Ovary (tissue), 10 donors: ENCODE measurements at places on chromosomes 6 and 20. TPM values are rescaled to one million over a fixed set of nuclear protein-coding genes. Genes with fewer than 3 reads are reported as not detected.
A peak's percentile ranks its signal among the peaks of the same experiment; 100 is the strongest.

- H3K4me3 ChIP-seq: no peak overlapping the region
- no peaks in the 10 kb centered on the region for H3K36me3 ChIP-seq
- H3K27me3 ChIP-seq: no peaks in the 10 kb centered on the region
- peaks cover 17% of the 10 kb centered on the region for H3K4me1 ChIP-seq
Measured at GRCh38 chr6:111598181-111598580, 7.5 kb downstream of the TRAF3IP2 start.

GRCh38 chr20:60294632-60295031, 336.4 kb downstream of the CDH26 start:
- no peak overlapping the region for H3K4me3 ChIP-seq
- no peak overlapping the region for H3K27ac ChIP-seq
- no peaks in the 10 kb centered on the region for H3K4me1 ChIP-seq
- no peaks in the 10 kb centered on the region for H3K27me3 ChIP-seq
- no peaks in the 10 kb centered on the region for H3K36me3 ChIP-seq
- DNase-seq: no peak

- H3K4me1 ChIP-seq: peaks cover 4% of the 10 kb centered on the region
- H3K27ac ChIP-seq: no peak overlapping the region
- H3K4me3 ChIP-seq: no peak overlapping the region
- H3K27me3 ChIP-seq: no peaks in the 10 kb centered on the region
- H3K36me3 ChIP-seq: no peaks in the 10 kb centered on the region
- no peak for DNase-seq
Measured at GRCh38 chr20:56634735-56635385, 5.8 kb downstream of the TFAP2C start.

Gene DEFB124
- total RNA-seq: not detected

Gene APOM
- total RNA-seq: 2.0 TPM

DNA sequence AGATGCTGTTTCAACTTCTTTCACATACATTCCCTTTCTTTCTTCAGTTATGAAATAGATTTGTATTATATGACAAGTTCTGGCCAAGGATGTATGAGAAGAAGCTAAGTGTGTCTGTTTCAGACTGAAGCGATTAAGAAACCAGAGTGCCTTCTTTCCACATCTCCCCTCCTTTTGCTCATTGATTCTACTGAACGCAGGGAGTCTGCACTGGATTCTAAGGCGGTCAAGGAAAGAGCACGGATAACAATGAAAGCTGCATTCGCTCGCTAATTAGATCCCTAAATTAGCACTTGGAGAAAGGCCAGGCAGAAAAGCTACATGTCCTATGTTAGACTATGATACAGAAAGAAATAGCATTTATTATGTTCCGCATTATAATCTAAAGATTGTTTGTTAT, 267.7 kb downstream of the HAO1 start:
- H3K27me3 ChIP-seq: no peaks in the 10 kb centered on the region
- H3K36me3 ChIP-seq: no peaks in the 10 kb centered on the region
- no peak overlapping the region for H3K27ac ChIP-seq
- DNase-seq: no peak

Gene WFDC5
- total RNA-seq: not detected

DNA sequence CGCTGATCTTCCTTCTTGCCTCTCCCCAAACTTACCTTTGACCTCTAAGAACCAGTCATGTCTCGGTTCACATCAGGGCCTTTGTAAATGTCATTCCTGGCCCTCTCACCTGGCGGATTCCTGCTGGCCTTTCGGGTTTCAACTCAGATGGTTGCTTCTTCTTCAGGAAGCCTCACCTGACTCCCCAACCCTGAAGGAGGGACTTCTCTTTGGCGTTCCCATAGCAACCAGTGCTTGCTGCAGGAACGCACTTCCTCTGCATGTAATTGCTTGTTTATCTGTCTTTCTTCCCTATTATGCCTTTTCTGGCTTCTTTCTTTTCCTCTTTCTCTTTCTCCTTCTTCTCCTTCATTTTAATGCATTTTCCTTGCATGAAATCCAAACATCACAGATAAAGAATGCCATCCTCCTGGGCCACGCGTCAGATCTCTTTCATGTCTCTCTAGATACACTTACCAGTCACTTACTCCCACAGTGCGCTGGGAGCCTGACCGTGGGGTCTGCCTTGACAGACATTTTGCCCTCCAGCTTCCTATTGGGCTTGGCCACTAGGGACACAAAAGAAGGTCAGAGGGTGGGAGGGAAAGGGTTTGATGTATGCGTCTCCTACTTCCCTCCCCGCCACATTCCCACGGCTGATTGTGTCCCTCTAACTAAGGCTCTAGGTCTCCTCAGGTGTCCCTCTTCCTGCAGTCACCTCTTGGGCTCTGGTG, 295.7 kb upstream of the TSHZ2 start:
- no peak overlapping the region for H3K4me3 ChIP-seq
- H3K4me1 ChIP-seq: no peaks in the 10 kb centered on the region
- H3K36me3 ChIP-seq: no peaks in the 10 kb centered on the region
- DNase-seq: no peak
- H3K27me3 ChIP-seq: no peaks in the 10 kb centered on the region

Gene ENTPD6
- total RNA-seq: 73.8 TPM

GRCh38 chr6:150394899-150395295, 26.1 kb downstream of the IYD start:
- H3K27ac ChIP-seq: no peak overlapping the region
- H3K4me1 ChIP-seq: no peaks in the 10 kb centered on the region
- no peak for DNase-seq
- no peaks in the 10 kb centered on the region for H3K27me3 ChIP-seq
- H3K36me3 ChIP-seq: no peaks in the 10 kb centered on the region

GRCh38 chr20:1928154-1928553, 32.9 kb downstream of the SIRPA start:
- H3K4me1 ChIP-seq: no peaks in the 10 kb centered on the region
- no peak overlapping the region for H3K4me3 ChIP-seq
- H3K36me3 ChIP-seq: no peaks in the 10 kb centered on the region
- DNase-seq: no peak
- H3K27ac ChIP-seq: no peak overlapping the region

Gene RPS6KA2
- 25.2 TPM for total RNA-seq

DNA sequence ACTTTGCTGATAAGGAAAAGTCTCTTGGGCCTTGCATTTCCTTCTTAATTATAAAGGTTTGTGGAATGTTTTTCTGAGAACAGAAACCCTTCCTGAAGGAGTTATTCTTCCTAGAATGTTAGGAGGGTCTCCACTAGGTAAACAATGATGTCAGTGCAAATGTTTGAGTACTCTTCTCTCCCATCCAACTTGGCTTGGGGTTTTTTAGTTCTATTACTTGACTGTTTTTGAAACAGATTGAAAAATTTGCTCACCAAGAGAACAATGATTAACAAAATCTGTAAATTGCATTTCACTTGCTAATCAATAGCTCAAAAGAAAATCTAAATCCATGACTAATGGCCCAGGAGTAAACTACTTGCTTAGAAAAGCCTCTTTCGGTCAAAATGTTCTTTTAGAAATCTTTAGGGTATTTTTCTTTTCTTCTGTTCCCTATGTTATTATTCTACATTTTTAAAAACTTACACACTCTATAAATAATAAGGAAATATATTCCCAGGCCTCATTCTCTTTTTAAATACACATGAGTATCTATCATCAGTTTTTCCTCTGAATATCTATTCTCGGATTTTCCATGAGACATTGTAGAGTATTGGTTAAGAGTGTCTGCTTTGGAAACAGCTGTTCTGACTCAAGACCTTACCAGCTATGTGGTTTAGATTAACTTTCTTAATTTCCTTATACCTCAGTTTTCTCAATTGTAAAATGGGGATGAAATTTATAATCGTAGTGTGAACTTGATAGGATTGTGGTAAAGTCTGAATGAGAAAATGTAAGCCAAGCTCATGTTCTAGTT, 234.2 kb upstream of the CITED2 start:
- H3K4me3 ChIP-seq: no peak overlapping the region
- H3K4me1 ChIP-seq: peaks cover 4% of the 10 kb centered on the region
- H3K27ac ChIP-seq: no peak overlapping the region
- H3K27me3 ChIP-seq: no peaks in the 10 kb centered on the region

GRCh38 chr6:148328876-148329555, 13.6 kb upstream of the SASH1 start:
- H3K27me3 ChIP-seq: no peaks in the 10 kb centered on the region
- no peak for DNase-seq

- H3K36me3 ChIP-seq: no peaks in the 10 kb centered on the region
- H3K4me3 ChIP-seq: no peak overlapping the region
- peaks cover 3% of the 10 kb centered on the region for H3K4me1 ChIP-seq
- peak; percentile 2 for DNase-seq
- no peak overlapping the region for H3K27ac ChIP-seq
Measured at GRCh38 chr6:158774717-158775449, 44.3 kb downstream of the EZR start.

GRCh38 chr6:80553071-80553740, 446.7 kb downstream of the BCKDHB start:
- H3K4me1 ChIP-seq: no peaks in the 10 kb centered on the region
- H3K36me3 ChIP-seq: no peaks in the 10 kb centered on the region
- no peak overlapping the region for H3K27ac ChIP-seq
- no peak overlapping the region for H3K4me3 ChIP-seq

DNA sequence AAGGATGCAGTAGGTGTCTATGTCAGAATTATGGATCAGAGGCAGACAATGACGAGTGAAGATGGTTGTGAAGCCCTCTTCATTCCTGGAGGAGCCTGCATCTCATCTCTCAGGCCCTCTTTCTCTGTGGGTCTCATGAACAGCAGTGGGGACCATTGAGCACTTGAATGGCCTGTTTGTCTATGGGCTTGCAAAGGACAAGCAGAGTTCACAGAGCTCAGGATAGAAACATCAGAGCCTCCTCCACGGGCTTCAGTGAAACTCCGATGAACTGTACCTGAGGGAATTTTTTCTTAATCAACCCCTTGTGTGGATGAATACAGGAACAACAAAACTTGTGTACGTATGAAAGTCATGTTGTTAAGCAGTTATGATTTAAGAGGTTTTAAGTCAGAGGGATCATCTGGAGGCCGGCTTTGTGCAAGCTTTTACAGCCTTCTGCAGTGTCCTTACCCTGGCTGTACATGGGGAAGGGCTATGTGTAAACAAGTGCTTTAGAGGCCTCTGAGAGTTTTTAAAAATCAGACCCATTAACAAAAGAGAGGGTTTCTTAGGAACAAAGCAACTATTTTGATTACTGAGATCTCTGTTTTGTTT, 29.7 kb upstream of the PI16 start:
- H3K27me3 ChIP-seq: no peaks in the 10 kb centered on the region
- no peak overlapping the region for H3K4me3 ChIP-seq
- no peaks in the 10 kb centered on the region for H3K36me3 ChIP-seq

DNA sequence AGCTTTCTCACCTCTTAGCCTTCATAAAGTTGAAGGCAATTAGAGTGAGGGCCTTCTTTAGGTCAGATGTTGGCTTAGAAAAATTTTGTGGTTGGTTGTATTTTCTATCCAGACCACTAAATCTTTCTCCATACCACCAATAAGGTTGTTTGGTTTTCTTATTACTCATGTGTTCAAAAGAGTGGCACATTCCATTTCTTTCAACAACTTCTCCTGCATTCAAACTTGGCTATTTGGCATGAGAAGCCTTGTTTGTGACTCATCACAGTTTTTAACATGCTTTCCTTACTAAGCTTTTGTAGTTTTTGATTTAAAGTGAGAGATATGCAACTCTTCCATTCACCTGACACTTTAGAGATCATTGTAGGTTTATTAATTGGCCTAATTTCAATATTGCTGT, 949.6 kb downstream of the TBC1D32 start:
- DNase-seq: no peak
- no peaks in the 10 kb centered on the region for H3K36me3 ChIP-seq
- H3K4me1 ChIP-seq: no peaks in the 10 kb centered on the region
- H3K27me3 ChIP-seq: no peaks in the 10 kb centered on the region

Gene LPA
- total RNA-seq: 0.80 TPM
